ENCODE measurements at places on chromosomes 1 and 21. TPM values are rescaled to one million over a fixed set of nuclear protein-coding genes. Genes with fewer than 3 reads are reported as not detected.

The HCN3 gene
- 5.3 TPM for total RNA-seq

The TMEM269 gene
- 0.36 TPM for total RNA-seq

The ITLN2 gene
- not detected for total RNA-seq

The THEM5 gene
- total RNA-seq = not detected

The TNFRSF18 gene
- total RNA-seq = 8.0 TPM

The LCE2C gene
- total RNA-seq = not detected

GRCh38 chr1:55827350-55827749 lies 612.2 kb upstream of the USP24 start:
- no peaks in the 10 kb centered on the region for H3K36me3 ChIP-seq
- no peak overlapping the region for H3K27ac ChIP-seq
- no peaks in the 10 kb centered on the region for H3K27me3 ChIP-seq
- H3K4me3 ChIP-seq = no peak overlapping the region

DNA sequence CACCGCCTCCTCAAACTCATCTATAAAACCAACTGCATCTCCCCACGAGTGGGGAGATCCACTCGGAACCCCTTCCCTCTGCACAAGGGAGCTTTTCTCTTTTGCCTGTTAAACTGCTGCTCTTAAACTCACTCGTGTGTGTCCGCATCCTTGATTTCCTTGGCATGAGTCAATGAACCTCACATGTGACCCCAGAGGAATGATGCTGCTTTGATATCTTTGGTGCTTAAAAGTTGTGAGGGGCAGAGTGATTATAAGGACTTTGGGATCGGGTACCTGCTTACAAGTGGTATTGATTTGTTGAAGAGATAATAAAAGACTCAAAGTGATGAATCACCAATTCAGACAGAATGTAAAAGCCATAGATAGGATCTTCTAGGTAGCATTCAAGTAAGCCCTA lies 125.3 kb downstream of the GREM2 start:
- no peak overlapping the region for H3K27ac ChIP-seq
- no peak overlapping the region for H3K4me3 ChIP-seq
- DNase-seq = no peak
- H3K36me3 ChIP-seq = no peaks in the 10 kb centered on the region
- no peaks in the 10 kb centered on the region for H3K27me3 ChIP-seq

DNA sequence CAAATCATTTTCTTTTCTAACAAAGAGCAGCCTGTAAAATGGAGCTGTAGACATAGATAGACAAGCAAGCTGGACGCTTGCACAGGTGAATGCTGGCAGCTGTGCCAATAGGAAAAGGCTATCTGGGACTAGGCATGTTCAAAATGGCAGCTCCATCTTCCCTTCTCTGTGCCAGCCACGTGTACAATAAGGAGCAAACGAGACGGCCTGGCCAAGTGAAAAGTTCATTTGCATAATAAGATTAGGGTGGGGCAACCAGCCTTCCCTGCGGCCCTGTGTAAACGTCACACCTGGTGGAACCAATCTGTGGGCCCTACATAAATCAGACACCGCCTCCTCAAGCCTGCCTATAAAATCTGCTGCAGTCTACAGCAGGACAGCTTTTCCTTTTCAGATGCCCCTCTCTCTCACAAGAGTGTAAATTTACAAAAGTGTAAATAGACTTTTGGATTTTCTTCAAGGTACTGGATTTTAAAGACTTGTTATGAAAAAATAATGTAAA lies 16.6 kb upstream of the EDEM3 start:
- no peak overlapping the region for H3K4me3 ChIP-seq
- H3K27me3 ChIP-seq = no peaks in the 10 kb centered on the region
- no peak for DNase-seq
- H3K36me3 ChIP-seq = no peaks in the 10 kb centered on the region
- H3K4me1 ChIP-seq = no peaks in the 10 kb centered on the region
- H3K27ac ChIP-seq = no peak overlapping the region

DNA sequence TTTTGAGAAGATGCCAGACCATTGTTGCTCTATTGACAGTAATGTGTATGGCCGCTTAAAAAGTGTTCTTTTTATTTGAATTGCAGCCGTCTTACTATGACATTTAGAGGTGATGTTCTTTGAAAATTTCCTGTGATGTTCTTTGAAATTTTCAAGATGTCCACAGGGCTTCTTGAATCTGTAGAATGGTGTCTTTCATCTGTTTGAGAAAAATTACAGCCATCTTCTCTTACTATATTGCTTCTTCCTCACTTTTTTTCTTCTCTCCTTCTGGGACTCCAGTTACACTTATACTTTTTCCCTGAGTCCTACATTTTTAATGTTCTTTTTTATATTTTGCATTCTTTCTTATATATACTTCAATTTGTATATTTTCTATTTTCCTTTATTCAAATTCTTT lies 57.4 kb downstream of the DIP2A start:
- H3K27ac ChIP-seq = no peak overlapping the region
- no peak overlapping the region for H3K4me3 ChIP-seq
- H3K4me1 ChIP-seq = peaks cover 16% of the 10 kb centered on the region

- peaks cover 16% of the 10 kb centered on the region for H3K4me1 ChIP-seq
- H3K27ac ChIP-seq = no peak overlapping the region
- DNase-seq = no peak
- no peaks in the 10 kb centered on the region for H3K27me3 ChIP-seq
Observed at GRCh38 chr1:246934765-246935164, 3.0 kb upstream of the AHCTF1 start.

- no peak for DNase-seq
- H3K36me3 ChIP-seq = no peaks in the 10 kb centered on the region
- no peak overlapping the region for H3K27ac ChIP-seq
- H3K27me3 ChIP-seq = no peaks in the 10 kb centered on the region
Observed at GRCh38 chr1:163174524-163175437, 27.9 kb downstream of the RGS5 start.

DNA sequence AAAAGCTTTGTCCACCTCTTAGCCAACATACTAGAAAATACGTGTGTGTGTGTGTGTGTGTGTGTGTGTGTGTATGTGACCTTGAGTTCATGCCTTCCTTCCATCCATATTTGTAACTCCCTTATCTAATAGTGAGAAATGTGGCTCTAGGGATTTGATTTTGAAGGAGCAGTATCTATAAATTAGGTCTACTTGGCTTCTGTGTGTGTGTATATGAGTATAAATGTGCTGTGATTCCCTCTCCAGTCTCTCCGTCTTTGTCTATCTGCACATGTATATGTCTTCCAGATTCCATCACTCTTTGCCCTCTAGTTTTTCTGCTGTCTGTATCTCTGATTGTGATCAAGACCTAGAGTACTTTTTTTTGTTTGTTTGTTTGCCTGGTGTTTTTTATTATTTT lies 11.9 kb upstream of the NBL1 start:
- H3K36me3 ChIP-seq = peaks cover 6% of the 10 kb centered on the region
- no peak for DNase-seq
- H3K27ac ChIP-seq = no peak overlapping the region
- H3K27me3 ChIP-seq = no peaks in the 10 kb centered on the region
- H3K4me3 ChIP-seq = no peak overlapping the region

DNA sequence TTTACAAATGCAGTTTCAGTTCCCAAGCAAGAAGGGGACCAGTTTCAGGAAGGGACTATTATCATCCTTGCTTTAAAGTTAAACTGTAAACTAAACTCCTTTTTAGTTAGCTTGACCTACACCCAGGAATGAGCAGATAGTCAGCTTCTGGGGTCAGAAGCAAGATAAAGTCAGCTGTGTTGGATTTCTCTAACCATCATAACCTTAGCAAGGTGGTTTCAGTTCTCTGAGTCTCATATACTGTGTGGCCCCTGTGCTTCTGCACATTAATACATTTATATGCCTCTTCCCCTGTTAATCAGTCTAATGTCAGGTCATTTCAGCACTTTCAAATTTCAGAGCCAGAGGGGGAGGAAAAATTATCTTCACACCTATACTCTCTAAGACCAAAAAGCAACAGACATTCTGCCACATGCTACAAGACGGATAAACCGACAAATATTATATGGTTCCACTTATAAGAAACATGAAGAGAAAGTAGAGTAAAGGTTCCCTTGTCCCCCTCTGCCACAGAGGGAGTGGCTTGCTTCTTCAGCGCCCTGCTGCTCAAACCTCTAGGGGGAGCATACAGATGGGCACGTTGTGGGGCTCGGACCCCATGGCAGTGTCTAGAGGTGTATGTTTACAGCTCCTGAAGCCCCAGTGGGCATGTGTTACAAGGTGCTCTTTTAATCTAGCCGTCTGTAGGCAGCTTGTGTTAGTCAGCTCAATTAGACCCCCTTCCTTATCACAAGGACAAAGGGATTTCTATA lies 89.1 kb downstream of the SMYD3 start:
- H3K4me1 ChIP-seq = no peaks in the 10 kb centered on the region
- H3K27me3 ChIP-seq = no peaks in the 10 kb centered on the region

GRCh38 chr1:18945401-18945849 lies 11.1 kb downstream of the IFFO2 start:
- H3K4me3 ChIP-seq = no peak overlapping the region
- H3K36me3 ChIP-seq = no peaks in the 10 kb centered on the region
- no peak overlapping the region for H3K27ac ChIP-seq
- no peak for DNase-seq
